NCI-H2081 (cell line): ENCODE measurements at places on chromosomes 16 and 17.

DNA sequence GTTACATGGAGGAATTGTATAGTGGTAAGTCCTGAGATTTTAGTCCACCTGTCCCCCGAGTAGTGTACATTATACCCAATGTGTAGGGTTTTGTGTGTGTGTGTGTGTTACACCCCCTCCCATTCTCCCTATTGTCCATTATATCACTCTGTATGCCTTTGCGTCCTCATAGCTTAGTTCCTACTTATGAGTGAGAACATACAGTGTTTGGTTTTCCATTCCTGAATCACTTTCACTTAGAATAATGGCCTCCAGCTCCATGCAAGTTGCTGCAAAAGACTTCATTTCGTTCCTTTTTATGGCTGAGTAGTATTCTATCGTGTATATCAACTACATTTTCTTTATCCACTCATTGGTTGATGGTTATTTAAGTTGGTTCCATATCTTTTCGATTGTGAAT, 635 bp upstream of the FA2H start:
- no peak for DNase-seq

DNA sequence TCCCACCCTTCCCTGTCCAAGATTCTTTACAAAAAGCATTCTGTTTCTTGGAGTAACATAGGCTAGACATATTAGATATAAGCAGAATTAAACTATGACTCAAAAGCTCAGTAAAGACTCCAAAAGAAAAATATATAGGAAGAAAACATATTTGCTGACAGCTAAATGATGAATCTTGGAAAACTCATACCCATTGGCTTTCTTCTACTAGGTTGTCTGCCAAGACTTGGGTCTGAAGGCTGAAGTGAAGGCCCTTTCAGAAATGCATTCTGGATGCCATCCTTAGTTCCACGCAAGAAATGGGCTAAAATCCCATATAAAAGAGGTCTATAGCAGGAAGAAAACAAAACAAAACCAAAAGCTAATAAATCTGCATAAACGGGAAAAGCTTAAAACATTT, 15.1 kb downstream of the CEP20 start:
- DNase-seq: no peak

GRCh38 chr16:1920727-1921171, 2.5 kb upstream of the HS3ST6 start:
- no peak for DNase-seq

GRCh38 chr16:79836144-79836543, 235.6 kb upstream of the MAF start:
- no peak for DNase-seq

- DNase-seq: no peak
Observed at GRCh38 chr16:47142486-47142820, 1.3 kb downstream of the NETO2 start.

- no peak for DNase-seq
Observed at GRCh38 chr17:73826872-73827228, 182.6 kb upstream of the SDK2 start.

DNA sequence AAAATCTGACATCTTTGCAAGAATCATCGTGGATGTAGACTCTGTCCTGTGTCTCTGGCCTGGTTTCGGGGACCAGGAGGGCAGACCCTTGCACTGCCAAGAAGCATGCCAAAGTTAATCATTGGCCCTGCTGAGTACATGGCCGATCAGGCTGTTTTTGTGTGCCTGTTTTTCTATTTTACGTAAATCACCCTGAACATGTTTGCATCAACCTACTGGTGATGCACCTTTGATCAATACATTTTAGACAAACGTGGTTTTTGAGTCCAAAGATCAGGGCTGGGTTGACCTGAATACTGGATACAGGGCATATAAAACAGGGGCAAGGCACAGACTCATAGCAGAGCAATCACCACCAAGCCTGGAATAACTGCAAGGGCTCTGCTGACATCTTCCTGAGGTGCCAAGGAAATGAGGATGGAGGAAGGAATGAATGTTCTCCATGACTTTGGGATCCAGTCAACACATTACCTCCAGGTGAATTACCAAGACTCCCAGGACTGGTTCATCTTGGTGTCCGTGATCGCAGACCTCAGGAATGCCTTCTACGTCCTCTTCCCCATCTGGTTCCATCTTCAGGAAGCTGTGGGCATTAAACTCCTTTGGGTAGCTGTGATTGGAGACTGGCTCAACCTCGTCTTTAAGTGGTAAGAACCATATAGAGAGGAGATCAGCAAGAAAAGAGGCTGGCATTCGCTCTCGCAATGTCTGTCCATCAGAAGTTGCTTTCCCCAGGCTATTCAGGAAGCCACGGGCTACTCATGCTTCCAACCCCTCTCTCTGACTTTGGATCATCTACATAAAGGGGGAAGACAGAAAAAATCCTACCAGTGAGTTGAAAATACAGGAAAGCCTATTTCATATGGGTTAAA, at the start of gene G6PC1:
Gene G6PC1, plus strand, starts transcription at position 340 of the 872 bp plus-strand sequence. Its CDS starts 78 bp downstream, at position 418.
- no peak for DNase-seq

DNA sequence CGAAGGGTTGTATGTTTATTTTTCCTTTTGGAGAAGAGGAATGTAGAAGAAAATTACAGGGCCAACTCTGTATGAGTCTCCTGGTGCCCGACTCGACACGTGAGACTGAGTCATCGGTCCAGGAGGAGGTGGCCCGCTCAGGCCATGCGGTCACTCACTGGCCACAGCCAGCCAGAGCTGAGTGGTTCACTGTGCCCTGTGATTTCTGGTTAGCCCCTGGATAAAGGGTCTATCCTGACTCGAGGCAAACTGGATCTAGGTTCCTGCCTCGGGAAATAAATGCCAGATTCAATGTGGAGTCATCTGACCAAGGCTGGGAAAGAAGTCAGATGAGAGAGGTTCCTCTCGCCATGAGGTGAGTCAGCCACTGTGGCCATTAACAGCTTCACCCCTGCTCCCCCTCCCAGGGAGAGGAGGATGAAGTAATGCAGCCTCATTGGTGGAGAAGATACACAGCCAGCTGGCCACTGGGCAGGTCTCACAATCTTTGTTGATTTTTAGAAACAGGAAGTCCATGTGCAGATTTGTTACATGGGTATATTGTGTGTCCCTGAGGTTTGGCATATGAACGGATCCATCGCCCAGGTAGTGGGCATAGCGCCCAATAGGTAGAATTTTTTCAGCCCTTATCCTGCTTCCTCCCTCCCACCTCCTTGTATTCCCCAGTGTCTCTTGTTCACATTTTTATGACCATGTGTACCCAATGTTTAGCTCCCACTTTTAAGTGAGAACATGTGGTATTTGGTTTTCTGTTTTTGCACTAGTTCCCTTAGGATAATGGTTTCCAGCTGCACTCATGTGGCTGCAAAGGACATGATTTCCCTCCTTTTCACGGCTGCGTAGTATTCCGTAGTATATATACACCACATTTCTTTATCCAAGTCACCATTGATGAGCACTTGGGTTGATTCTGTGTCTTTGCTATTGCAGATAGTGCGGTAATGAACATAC, 21.7 kb upstream of the USP36 start:
- no peak for DNase-seq

DNA sequence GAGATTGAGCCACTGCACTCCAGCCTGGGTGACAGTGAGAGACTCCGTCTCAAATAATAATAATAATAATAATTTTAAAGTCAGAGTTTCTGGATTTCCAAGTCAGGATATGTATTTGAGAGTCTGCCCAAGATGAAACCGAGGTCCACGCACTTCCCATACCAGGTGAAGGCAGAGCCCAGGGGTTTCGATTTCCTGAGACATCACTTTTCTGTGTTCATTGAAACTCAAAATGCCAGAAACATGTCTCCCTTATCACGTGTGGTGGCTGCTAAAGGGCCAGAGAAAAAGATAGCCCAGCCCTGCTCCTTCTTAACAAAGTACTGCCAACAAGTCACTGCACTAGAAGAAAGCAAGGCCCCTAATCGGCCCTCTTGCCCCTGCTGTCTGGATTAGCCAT, 9.8 kb upstream of the RNF157 start:
- no peak for DNase-seq

DNA sequence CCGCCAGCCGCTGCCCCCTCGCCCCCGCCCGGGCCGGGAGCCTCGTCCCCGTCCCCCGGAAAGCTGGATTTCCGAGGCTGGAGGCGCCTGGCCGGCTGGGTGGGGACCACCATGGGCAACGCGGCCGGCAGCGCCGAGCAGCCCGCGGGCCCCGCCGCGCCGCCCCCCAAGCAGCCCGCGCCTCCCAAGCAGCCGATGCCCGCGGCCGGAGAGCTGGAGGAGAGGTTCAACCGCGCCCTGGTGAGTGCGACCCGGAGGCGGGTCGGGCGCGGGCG, 266 bp downstream of the FMNL1 start:
- DNase-seq: no peak

DNA sequence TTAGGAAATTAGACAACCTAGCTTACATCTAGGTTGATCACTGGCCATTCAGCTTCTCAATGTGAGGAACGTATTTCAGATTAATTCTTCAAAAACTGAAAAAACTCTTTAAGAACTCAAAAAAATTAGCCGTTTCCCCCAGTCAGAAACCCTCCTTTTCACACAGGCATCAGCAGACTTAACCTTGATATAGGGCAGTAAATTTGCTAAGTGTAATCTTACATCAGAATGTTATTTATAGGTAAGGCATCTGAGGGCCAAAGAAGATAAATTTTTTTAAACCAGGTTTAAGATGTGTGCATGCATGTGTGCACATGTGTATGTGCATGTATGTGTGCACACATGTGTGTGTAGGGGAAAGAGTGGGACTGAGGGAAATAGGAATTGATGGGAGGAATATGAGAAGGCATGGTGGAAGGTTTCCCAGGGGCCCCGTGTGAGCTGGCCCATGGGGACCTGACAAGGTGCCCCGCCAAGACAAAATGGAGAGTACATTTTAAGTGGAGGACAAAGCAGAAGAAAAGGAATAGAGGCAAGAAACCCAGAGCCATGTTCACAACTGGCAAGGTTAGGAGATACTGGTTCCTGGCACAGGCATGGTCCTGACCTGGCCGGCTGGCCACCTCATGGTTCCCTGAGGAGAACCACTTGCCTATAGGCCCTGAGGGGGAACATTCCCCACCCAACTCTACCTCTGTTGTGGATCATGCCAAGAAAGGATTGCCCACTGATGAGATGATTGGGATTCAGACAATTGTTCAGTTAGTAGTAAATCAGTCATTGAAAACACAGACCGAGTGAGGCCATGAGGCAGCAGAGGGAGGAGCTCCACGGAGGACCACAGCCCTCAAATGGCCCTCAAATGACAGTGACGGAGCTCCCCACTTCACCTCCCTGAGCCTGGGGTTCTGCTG, 33.0 kb downstream of the TEX2 start:
- no peak for DNase-seq

DNA sequence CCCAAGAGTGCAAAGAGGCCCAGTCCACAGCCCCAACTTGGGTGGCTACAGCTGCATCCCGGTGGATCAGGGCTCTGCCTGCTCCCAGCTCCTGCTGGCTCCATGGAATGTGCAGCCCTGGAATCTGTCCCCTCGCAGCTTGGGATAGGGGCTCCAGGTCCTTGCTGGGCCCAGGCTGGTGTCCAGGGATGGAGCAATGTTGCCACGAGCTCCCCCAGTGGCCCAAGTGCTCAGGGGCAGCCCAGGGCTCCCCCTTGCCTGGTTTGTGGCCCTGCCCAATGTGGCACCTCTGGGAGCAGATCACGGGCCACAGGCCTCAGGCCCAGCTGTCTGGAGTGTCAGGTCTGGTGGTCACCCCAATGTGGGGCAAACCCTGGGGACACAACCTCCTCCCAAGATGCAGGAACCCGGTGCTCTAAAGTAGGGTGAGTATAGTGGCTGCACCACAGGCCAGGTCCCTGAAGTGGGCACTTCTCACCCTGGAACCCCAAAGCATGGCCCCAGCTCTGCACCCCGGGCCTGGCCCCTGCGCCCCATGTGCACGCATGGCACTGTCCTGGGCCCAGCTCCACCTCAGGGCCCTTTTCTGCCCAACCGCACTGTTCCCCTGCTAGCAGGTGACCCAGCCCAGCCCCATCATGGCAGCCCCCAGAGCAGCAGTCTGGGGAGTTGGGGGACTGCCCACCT, 14.8 kb upstream of the DNAH9 start:
- no peak for DNase-seq

DNA sequence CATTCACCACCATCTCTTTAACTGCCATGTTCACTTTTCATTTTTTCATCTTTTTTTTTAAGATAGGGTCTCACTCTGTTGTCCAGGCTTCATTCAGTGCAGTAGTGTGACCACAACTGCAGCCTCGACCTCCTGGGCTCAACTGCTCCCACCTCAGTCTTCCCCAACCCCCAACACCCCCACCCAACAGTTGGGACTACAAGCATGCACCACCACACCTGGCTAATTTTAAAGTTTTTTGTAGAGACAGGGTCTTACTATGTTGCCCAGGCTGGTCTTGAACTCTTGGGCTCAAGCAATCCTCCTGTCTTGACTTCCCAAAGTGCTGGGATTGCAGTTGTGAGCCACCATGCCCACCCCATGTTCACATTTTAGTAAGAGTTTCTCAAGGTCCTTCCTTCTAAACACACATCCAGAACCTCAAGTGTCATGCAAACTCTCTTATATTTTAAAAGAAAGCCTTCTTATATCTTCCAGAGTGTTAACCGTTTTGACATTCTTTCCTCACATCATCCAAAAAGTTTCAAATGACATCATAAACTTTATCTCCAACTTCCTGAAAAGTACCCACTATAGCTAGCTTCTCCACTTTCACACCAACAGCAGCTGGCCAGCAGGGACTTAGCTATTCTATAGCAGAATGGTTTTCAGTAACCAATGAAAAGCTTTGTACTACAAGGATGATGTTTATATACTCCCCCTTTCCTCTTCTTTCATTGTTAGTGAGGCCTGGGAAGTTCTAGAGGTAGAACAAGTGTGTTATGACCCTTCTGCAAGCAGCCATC, 49.3 kb downstream of the TRAF4 start:
- DNase-seq: no peak

DNA sequence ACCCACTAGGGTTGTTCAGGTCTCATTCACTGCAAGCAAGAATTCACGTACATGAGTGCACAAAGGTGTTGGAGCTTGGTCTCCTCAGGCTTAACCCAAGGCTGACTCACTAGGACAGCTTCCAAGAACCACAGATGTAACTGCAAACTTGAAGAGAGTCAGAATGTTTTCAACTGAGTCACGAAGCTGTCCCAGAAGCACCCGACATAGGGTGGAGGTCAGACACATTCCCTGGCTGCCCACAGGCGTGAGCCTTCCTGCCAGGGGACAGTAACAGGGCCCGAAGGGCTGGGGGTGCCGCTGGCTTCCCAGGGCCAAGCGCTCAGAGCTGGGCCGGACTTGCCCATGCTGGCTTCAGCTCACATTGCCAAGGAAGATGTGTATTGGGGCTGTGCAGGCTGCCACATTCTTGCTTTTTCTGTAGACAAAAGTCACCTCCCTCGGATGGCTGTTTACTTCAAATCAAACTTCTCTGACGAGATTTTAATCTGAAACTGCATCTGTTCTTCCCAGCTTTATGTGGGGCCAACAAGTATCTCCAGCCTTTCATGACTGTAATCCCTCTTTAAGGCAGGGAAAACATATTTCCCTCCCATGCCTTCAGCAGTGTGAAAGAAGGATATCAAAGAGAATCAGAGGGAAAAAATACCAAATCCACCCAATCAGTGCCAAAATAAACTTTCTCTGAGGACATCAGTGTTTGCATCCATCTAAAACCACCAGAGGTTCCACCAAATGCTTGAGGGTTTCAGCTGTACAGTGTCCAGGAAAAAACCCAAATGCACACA, 14.3 kb downstream of the CMTM3 start:
- DNase-seq: no peak
